GM23248 (cell line): ENCODE measurements at places on chromosomes 2 and 18. TPM values are rescaled to one million over a fixed set of nuclear protein-coding genes. Genes with fewer than 3 reads are reported as not detected.

TLX2 gene
- polyA plus RNA-seq = not detected in 2 replicates

MFSD2B gene
- polyA plus RNA-seq = 0.58 TPM in 1 of 2 replicates, not detected in the other

LIMS4 gene
- polyA plus RNA-seq = 1.8 and 2.0 TPM in 2 replicates

SKOR2 gene
- not detected in 2 replicates for polyA plus RNA-seq

- DNase-seq = peak; percentile 65
Measured at GRCh38 chr2:176826984-176827668, 385.5 kb upstream of the HNRNPA3 start.

DNA sequence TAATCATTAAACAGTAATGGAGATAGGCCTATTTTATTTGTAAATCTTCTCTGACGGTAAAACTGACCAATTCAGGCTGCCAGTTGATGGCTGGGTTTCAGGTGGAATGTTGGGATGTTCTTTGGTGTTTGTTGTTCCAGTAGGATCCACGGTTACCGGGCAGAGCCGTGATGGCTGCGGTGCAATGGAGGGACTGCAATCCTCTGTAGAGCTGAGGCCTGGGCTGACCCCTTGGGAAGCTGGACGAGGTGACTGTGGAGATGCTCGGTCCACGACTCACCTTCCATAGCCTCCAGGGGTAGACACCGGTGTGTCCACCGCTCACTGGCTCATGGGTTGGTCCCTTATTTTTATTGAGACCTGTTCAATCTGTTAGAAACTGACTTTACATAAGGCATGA, 42.5 kb downstream of the ZNF519 start:
- peak; percentile 35 for DNase-seq

DNA sequence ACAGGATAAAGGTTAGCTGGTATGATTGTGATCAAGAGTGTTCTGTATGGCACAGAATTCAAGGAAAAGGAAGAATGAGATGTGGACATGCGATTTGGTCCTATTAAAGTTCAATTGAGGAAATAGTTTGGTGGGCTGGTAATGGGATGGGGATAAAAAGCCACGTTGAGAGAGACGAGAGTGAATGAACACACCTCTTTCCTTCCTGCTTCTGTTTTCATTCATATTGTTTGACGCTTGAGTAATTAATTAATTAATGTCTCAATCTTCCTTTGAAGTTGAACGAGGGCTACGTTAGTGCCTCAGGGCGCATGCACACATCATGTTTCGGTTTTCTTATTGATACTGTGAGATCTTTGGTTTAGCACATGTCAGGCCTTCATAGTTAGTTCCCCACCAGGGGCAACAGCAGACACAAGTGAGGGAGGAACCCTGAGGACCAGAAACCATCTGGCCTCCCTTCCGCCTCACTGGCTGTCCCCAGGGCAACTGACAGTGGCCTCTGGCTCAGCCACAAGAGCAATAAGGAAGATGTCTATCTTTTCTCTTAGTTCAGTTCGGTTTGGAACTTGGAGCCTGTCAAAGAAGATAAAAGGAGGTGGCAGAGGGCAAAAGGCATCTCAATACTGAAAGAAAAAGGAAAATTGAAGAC, 116.0 kb downstream of the LIPG start:
- DNase-seq = no peak

GRCh38 chr2:102803041-102803896, 41.4 kb downstream of the TMEM182 start:
- no peak for DNase-seq

GRCh38 chr2:173034143-173034542, 41.5 kb upstream of the MAP3K20 start:
- no peak for DNase-seq

- DNase-seq = no peak
Measured at GRCh38 chr2:150581717-150582472, 94.4 kb upstream of the RND3 start.

DNA sequence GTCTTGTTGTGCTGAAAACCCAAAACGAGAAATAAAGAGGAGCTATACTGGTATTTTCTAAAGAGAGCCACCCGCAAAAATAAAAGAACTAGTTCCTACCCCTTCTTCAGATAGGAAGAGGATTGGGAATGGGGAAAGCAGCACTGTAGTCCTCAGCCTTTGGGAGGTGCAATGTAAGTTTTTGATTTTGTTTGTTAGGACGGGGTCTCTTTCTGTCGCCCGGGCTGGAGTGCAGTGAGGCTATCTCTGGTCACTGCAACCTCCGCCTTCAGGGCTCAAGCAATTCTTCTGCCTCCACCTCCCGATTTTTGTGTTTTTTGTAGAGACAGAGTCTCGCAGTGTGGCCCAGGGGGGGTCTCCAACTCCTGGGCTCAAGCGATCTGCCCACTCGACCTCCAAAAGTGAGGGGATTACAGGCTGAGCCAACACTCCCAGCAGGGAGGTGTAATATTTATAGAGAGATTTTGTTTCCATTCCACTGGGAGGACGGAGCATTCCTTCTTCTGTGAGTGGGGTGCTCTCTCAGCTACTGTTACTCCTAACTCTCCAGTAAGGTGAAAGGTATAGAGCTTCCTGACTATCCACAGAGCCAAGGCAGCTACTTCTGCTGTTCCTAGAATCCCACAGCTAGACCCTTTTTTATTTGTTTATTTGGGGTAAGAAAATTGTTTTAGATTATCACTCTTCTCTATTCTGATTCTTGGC, 13.1 kb upstream of the GULP1 start:
- DNase-seq = no peak

- peak; percentile 52 for DNase-seq
Measured at GRCh38 chr2:69581774-69582581, 61.6 kb downstream of the AAK1 start.

GRCh38 chr18:58609536-58609993, 19.3 kb downstream of the ALPK2 start:
- no peak for DNase-seq
